GM04504 (cell line): ENCODE measurements at places on chromosomes 1 and 21.
A peak's percentile ranks its signal among the peaks of the same experiment; 100 is the strongest.

GRCh38 chr1:215643592-215644321 is 76.7 kb downstream of the KCTD3 start:
- no peak for DNase-seq

GRCh38 chr1:231959225-231959884 is 332.8 kb downstream of the DISC1 start:
- DNase-seq = peak; percentile 42

DNA sequence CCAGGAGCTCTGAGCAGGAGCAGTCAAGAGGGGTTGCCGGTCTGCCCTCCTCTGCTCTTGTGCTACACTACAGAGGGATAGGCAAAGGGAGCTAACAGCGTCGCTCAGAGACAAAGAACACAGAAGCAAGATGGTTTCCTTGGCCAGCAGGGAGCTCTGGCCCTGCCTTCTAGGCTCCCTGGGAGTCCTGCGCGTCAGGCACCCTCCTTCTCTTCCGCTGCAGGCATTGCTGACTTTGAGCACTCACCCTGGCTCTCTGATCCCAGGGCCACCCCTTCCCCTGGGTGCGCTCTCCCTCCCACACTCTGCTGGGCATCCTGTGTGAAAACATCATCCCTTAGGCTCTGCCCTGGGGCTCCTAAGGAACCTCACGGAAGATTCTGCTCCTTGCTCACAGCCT is 489 bp downstream of the TNNI1 start:
- no peak for DNase-seq

DNA sequence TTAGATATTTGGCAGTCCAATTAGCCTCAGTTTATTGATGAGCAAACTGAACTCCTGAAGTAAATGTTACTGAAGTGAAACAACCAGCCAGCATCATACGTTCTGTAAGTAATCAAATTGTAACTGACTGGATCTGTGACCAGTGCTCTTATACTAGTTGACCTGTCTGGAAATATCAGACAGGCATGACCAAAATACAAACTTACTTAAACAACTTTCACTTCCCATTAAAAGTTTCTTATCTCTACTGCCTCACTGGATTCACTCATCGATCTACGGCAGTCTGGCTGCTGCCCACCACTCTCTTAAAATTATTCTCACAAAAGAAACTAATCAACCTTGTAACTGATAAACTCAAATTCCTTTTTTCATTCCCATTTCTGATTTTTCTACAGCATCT is 56.4 kb downstream of the WDR3 start:
- no peak for DNase-seq

DNA sequence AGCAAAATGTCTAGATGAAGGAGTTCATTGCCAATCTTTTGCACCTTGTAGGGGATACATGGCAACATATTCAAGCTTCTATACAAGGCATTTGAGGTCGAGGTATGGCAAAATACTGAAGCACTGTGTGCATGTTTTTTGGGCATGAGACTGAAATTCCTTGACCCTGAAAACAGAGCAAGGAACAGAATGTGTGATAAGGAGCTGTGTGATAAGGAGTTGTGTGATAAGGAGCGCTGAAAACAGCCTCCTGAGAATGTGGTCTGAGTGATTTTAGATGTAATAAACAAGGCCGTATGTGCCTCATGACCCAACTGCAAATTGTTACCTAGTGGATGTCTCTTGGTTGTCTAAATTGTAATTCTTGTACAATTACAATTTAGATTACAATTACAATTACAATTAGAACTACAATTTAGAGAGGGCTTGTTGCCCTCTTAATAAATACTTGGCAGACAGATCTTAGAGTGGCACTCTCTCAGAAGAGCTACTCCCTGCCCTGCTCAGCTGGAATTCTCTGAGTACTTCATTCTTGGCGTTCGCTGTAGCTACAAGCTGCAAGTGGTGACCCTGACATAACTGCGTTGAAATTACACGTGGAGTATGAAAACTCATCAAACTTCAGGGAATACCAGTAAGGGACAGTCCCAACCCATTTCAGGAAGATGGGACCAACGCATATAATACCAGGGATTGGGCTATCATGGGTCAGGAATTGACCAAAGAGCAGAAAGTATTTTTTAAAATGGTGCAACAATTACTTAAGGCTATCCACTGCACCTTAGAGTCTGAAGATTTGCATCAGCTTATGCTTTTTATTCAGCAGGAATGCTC is 20.0 kb upstream of the ITLN1 start:
- no peak for DNase-seq

DNA sequence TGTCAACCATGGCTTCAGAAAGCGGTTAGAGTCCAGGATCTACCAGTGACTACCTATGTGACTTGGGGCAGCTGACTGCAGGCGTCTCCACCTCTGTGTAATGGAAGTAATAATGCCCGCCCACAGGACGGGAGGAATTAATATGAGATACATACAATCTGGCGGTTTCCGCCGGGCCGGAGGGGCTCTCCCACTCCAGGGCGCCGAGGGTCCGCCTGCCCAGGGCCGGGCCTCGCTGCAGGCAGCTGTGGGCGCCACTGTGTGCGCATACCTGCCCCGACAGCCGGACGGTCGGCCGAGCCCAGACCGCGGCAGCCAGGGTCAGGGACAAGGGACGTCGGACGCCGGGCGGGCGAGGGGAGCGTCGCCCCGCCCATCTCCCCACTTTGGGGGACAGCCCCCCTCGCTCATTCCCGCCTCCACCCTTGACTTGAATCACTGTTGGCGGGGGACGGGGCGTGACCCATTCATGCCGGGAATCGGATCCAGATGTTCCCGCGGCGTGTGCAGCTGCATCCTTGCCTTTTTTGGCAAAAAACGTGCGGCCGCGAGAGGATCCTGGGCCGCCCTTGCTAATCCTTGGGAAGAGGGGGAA is 6.0 kb upstream of the SF3A3 start:
- peak; percentile 87 for DNase-seq

GRCh38 chr21:25887646-25888306 is 153.0 kb downstream of the GABPA start:
- no peak for DNase-seq

GRCh38 chr21:19807201-19807600 is 1191.0 kb upstream of the NCAM2 start:
- DNase-seq = no peak

GRCh38 chr1:75952016-75952415 is 19.8 kb upstream of the ASB17 start:
- DNase-seq = no peak
